ENCODE measurements at places on chromosomes 5 and 9. TPM values are rescaled to one million over a fixed set of nuclear protein-coding genes. Genes with fewer than 3 reads are reported as not detected.

CCDC192 gene
- not detected for total RNA-seq

CLIC3 gene
- total RNA-seq = 0.75 TPM

CHSY3 gene
- total RNA-seq = 1.7 TPM

NUDCD2 gene
- total RNA-seq = 5.4 TPM

DNAH5 gene
- 4.4 TPM for total RNA-seq

HRCT1 gene
- total RNA-seq = 0.58 TPM

PRRT1B gene
- total RNA-seq = not detected

ANKRD20A1 gene
- total RNA-seq = 0.08 TPM

SH3TC2 gene
- total RNA-seq = 7.9 TPM

MYMK gene
- total RNA-seq = not detected

SHOC1 gene
- not detected for total RNA-seq

PCDHB4 gene
- total RNA-seq = 0.48 TPM

SMIM32 gene
- total RNA-seq = not detected

SPATA31D1 gene
- total RNA-seq = not detected

GRIA1 gene
- total RNA-seq = not detected

CER1 gene
- total RNA-seq = not detected

SPATA31E1 gene
- total RNA-seq = not detected

OR1N1 gene
- not detected for total RNA-seq

TGFBI gene
- total RNA-seq = 443 TPM

SPAG8 gene
- not detected for total RNA-seq

GLDC gene
- 17.3 TPM for total RNA-seq

KIF4B gene
- not detected for total RNA-seq

ZDHHC11B gene
- 0.55 TPM for total RNA-seq

ADRB2 gene
- 0.75 TPM for total RNA-seq

ELOVL7 gene
- 31.6 TPM for total RNA-seq

LCN15 gene
- not detected for total RNA-seq

Data from kidney epithelial cell (primary cell).